ENCODE measurements at places on chromosomes 5 and 9. TPM values are rescaled to one million over a fixed set of nuclear protein-coding genes. Genes with fewer than 3 reads are reported as not detected.

The CTSV gene
- 0.43 TPM for polyA plus RNA-seq

The ANKRD33B gene
- 3.0 TPM for polyA plus RNA-seq

The FOXD4L5 gene
- polyA plus RNA-seq: 1.4 TPM

The QRFP gene
- polyA plus RNA-seq: 0.41 TPM

The MARCOL gene
- polyA plus RNA-seq: not detected

The PRDM9 gene
- not detected for polyA plus RNA-seq

The THBS4 gene
- 244 TPM for polyA plus RNA-seq

The EPB41L4B gene
- polyA plus RNA-seq: 7.7 TPM

The WDR31 gene
- 2.6 TPM for polyA plus RNA-seq

The PCDHGB2 gene
- 2.1 TPM for polyA plus RNA-seq

The FTMT gene
- not detected for polyA plus RNA-seq

The ENHO gene
- polyA plus RNA-seq: 3.9 TPM

The PKD2L2 gene
- 1.1 TPM for polyA plus RNA-seq

The CORO2A gene
- 0.77 TPM for polyA plus RNA-seq

The PCA3 gene
- not detected for polyA plus RNA-seq

The GNAQ gene
- 190 TPM for polyA plus RNA-seq

The LCN9 gene
- polyA plus RNA-seq: not detected

The LHX3 gene
- polyA plus RNA-seq: not detected

The GM2A gene
- 22.7 TPM for polyA plus RNA-seq

The NRARP gene
- 4.3 TPM for polyA plus RNA-seq

The SHISAL2B gene
- 0.60 TPM for polyA plus RNA-seq

The SPINK7 gene
- polyA plus RNA-seq: 0.33 TPM

The TAF1L gene
- 0.05 TPM for polyA plus RNA-seq

The PLAC8L1 gene
- polyA plus RNA-seq: 1.9 TPM

The CKMT2 gene
- 77.3 TPM for polyA plus RNA-seq

The ZBTB34 gene
- 12.4 TPM for polyA plus RNA-seq

The MRPS2 gene
- polyA plus RNA-seq: 30.9 TPM

The CTXN3 gene
- 3.6 TPM for polyA plus RNA-seq

The TMEM252 gene
- polyA plus RNA-seq: 1.9 TPM
